SW480 (cell line): ENCODE measurements at places on chromosomes 4 and X.

DNA sequence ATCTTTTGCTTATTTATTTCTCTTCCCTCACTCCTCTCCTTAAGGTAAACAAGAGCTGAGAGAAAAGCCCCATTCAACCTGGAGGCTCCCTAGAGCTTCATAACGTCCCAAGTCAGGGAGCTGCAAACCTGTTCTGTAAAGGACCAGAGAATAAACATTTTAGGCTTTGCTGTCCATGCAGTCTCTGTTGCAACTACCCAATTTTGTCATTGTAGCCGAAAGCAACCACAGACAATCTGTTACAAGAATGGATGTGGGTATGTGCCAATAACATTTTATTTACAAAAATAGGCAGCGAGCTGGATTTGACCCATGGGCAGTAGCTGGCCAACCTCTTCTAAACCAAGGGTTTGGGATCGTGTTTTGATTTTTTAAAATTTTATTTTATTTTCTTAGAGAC, 71.3 kb upstream of the TBL1X start:
- DNase-seq: no peak

DNA sequence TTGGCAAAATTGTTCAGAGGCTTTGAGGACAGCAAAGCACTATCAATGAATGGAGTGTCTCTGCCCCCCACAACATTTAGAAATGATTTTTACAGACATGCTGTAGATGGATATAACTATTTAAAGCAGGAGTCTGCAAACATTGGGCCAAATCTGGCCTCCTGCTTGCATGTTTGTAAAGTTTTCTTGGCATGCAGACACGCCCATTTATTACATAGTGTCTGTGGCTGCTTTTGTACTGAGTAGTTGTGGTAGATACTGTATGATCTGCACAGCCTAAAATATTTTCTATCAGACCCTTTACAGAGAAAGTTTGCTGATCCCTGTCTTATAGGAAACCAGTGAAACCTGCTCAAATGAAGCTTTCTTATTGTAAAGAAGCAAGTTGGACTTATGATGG, 45.5 kb upstream of the PHEX start:
- no peak for DNase-seq

DNA sequence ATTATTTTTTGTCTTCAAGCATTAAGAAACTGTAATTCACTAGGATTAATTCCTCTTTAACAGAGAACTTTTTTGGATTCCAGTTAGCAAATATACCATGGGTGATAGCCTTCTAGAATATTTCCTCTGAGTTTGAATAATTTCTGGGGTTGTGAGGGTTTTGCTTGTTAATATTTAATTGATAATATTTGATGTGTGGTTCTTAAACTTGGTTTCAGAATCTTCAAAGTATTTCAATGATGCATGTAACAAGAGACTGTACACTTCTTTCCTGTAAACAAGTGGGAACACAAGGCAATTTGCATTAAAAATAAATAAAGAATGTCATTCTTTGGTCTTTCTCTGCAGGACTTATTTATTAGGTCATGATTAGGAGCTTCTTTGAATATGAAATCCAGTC, 9.5 kb upstream of the C4orf51 start:
- DNase-seq: no peak

DNA sequence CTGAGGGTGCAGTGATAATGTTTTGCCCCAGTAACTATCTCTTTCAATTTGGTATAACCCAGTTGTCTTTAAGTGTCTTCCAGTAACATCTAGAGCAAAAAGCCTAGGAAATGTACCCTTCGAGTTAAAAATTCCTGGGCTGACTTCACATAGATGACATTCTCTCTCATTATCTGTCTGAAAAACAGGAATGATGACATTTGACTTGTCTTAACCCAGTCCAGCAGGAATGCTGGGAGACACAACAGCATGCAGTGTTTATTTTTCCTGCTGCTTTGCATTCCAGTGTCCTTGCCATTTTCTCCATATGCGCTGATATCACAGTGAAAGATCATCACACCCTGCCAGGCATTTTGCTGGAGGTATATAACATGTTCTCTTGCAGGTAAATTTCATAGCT, 130.0 kb downstream of the SOWAHB start:
- no peak for DNase-seq

DNA sequence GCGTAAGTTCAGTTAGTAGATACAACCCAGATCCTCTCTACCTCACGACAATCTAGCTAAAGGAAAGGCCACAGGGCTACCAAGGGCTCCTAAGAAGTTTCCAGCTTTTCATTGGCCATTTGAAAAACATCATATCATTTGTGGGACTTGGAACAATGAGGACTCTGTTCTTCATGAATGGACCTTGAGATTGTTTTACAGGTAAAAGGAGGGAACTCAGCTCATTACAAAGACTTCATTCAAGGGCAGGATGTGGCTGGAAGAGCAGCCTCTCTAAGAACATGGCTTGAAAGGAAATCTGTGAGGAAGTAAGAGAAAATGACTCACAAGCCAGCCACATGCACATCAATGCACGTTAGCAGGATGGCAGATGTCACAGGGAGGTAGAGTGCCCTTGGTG, 105.9 kb upstream of the SLC7A11 start:
- peak; percentile 43 for DNase-seq

DNA sequence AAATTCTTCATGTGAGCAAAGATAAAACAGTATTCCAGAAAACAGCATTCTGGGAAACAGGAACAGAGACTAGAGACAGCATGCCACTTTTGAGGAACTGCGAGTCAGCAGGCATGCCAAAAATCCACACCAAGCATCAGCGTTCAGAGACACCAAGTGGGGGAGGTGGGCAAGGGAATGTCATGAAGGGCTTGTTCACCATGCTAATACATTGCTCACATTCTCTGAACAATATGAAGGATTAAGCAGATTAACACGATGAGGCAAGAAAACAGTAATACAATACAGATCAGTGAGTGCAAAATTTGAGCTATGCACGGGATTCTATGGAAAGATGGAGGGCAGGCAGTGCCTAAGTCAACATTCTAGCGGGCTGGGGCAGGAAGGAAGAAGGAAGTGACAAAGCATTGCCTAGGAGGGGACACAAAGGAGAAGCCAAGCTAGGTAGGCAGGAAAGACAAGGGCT, 278.3 kb downstream of the FBXW7 start:
- DNase-seq: no peak

DNA sequence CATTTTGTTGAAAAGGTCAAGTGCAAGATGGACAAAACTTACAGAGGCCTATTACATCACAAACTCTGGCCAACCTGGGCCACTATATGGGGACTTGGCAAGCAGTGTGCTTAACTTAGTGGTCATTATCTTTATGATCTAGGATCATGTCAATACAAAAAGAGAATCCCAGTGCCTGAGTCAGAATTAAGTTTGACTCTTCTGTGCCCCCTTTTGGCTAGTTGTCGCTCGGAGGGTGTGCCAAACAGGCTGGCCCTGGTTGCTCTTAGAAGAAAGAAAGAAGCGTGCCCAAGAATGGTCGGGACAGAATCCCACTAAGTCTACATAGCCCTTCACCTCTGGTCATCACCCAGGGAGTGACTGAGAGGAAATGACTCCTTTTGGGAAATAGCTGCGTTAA, 100.1 kb downstream of the EIF4E start:
- DNase-seq: peak; percentile 16

DNA sequence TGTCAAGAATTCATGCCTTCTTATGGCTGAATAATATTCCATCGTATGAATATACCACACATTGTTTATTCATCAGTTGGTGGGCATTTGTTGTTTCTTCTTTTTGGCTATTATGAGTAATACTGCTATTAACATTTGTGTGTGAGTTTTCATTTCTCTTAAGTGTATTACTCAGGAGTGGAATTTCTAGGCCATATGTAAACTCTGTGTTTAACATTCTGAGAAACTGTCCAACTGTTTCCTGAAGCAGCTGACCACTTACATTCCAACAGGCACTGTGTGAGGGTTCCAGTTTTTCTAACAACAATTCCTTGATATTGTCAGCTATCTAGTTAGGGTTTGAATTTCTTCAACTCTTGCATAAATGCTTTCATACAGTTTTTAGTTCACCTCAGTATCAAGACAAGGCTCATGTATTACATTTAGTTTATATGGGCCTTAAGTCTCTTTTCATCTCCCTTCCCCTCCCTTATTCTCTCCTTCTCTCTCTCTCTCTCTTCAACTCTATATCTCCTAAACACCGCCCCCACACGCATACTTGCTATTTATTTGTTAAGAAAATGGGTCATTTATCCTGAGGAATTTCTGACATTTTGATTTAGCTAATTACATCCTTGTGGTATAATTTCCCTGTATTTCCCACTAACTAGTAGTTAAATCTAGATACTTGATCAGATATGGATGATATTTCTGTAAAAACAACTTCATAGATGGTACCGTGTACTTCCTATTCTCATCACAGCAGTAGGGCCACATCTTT, 77.4 kb downstream of the WDR19 start:
- no peak for DNase-seq

DNA sequence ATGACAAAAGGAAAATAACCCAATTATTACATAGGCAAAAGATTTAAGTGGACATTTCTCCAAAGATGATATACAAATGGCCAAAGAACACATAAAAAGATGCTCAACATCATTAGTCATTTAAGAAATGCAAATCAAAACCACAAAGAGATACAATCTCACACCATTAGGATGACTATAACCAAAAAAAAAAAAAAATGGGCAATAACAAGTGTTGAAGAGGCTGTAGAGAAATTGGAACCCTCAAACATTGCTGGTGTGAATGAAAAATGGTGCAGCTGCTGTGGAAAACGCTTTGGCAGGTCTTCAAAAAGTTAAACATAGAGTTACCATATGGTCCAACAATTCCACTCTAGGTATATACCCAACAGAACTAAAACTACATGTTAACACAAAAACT, 5.6 kb upstream of the PRDX4 start:
- DNase-seq: no peak

GRCh38 chr4:23097251-23097650, 404.5 kb downstream of the GBA3 start:
- no peak for DNase-seq

DNA sequence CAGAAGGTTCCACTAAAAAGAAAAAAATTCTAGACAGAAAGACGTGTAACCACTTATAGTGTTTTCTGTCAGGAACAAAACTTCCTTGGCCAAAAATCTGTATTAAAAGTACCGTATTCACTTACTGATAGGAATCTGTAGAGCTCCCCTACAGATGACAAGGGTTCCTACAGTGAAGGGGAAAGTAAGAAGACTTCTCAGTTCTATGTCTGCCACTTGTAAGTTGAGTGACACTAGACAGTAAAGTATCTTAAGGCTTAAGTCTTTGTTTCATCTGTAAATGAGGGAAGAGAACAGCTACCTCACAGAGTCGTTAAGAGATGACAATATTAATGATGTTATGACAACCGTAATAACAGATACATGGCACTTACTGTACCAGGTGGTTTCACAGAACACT, 3.3 kb downstream of the COQ2 start:
- DNase-seq: peak; percentile 3

DNA sequence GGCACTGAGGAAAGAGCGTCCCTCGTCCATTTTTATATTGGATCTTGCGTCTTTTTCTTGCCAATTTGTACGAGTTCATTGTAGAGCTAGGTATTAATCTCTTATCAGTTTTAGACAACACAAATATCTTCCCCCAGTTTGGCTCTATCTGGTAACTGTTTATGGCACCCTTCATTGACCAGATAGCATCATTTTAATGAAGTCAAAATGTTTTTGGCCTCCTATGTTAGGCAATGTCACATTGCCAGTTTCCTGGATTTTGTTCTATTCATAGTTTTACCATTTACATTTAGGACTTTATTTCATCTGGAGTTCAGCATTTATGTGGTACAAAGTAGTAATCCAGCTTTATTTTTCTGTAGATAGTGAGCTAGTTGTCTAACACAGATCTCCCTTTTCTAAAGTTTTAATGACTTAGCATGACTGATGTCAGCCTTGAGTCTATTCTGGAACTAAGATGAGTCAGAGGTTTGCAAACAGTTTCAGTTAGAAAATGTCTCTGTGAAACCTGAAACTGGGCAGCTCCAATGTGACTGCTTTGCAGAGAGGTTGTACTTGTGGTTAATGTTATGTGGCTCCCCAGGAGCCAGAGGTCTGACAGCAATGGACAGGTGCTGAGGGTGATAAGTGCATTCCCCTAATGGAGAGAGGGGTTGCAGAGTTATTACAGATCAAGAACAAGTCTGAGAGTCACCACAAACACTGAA, 5.3 kb upstream of the STBD1 start:
- peak; percentile 87 for DNase-seq

DNA sequence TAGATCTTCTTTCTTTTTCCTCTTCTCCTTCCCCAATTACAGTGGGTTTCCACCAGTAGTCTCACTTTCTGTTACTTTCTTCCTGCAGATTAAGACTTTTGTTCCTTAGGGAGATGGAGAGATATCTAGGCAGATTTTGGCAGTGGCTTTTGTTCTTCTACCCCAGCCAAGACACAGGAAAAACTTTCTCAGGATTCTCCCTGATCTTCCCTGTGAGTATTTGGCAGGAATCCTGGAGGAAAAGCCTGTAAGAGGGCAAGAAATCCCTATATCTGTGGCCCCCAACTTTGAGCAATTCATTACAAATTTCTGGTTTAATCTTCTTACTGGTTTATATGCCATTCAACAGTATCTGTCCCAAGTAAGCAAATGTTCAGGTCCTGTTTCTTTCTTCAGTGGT, 21.9 kb downstream of the SLC9A7 start:
- DNase-seq: no peak

DNA sequence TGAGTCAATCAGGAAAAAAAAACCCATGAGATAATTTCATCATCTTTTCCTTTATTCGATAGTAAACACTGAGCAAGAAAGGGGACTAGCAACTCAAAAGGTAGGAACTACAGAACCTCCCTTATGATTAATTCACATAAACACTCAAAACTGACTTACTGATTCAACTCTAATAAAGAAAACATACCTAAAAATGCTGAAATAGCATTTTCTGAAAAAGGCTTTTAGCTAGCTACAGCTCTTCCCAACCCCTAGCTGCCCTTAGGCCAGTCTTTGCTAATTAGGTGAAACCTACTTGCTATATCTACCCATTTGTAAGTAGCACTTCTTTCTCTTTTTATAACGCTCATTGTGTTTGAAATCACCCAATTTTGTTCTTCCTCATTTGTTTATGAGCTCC, 150.6 kb downstream of the ATRX start:
- no peak for DNase-seq

DNA sequence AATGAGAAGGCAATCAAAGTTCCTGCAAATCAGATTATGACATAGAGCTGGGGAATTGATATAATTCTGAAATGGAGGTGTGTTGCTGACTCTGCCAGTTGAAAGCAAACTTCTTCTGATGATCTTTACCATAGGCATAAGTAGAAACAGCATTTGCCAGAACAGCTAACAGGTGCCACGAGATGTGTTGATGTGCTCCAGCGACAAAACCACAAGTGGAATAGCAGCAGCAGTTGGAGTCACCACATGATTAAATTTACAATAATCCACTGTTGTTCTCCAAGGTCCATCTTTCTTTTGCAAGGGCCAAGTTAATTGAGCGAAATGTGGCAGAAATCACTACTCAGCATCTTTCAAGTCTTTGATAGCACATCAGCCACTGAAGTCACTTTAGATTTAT, 3.7 kb upstream of the OSTC start:
- no peak for DNase-seq

- DNase-seq: no peak
Measured at GRCh38 chr4:101366331-101366730, 19.0 kb upstream of the PPP3CA start.
